ENCODE measurements at places on chromosomes 3 and 15.

- DNase-seq = no peak
These were observed 742 bp downstream of the PLA2G4F start for GRCh38 chr15:42155546-42156242.

DNA sequence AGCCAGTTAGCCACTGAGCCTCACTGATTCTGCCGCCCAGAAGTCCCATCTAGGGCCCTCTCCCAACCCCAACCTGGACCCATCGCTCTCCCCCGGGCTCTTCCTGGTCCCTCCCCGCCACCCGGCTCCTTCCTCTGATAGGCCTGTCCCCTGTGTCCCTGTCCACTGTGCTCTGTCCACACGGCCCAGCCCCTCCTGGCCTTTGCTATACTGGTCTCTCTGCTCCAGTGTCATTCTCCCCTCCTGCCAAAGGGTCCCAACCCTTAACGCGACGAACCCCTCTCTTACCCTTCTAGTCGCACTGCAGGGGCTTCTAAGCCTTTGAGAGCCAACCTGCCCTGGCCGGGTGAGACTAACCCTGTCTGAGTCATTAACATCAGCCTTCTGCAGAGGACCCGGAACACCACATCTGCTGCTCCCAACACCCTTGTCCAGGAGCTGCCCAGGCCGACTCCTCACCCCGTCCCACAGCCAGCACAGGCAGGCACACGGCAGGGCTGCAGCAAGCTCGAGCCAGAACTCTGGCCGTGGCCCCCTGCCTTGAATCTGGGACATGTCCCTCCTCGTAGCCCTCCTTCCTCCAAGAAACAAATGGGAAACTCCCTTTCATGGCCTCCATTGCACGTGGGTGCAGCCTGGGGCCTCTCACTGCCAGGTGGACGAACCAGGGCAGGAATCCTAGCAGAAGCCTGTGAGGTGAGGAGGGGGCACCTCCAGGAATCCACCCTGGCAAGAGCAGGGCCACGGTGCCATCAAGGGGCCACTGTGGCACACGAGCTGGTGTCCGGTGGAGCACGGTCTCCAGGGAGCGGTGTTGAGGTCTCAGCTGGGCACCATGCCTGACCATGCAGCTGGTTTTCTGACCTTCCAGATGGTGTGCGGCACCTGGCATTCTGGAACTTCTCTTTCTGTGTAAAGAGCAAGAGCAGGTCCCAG is 140.9 kb upstream of the IQSEC1 start:
- no peak for DNase-seq

- DNase-seq = no peak
These were observed 2.2 kb downstream of the ALPK3 start for GRCh38 chr15:84819291-84819768.

DNA sequence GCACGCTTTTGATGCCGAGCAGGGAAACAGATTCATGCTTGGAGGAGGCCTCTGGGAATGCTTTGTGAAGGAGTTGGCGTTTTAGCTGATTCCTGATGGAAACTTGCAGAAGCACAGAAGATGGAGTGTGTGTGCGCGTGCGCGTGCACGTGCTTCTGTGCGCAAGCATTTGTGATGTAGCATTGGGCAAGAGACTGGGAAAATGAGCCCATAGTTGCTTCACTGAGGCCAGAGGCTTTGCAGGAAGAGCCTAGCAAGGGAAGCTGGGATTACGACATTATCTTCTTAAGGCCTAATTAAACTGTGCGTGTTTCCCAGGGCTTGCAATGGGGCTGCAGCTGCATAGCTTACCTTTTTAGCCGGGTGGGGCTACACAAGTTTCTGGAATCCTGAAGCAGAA is 18.1 kb upstream of the AGBL1 start:
- DNase-seq = peak; percentile 76

- DNase-seq = peak; percentile 35
These were observed 299.5 kb downstream of the GAP43 start for GRCh38 chr3:115922681-115923347.

DNA sequence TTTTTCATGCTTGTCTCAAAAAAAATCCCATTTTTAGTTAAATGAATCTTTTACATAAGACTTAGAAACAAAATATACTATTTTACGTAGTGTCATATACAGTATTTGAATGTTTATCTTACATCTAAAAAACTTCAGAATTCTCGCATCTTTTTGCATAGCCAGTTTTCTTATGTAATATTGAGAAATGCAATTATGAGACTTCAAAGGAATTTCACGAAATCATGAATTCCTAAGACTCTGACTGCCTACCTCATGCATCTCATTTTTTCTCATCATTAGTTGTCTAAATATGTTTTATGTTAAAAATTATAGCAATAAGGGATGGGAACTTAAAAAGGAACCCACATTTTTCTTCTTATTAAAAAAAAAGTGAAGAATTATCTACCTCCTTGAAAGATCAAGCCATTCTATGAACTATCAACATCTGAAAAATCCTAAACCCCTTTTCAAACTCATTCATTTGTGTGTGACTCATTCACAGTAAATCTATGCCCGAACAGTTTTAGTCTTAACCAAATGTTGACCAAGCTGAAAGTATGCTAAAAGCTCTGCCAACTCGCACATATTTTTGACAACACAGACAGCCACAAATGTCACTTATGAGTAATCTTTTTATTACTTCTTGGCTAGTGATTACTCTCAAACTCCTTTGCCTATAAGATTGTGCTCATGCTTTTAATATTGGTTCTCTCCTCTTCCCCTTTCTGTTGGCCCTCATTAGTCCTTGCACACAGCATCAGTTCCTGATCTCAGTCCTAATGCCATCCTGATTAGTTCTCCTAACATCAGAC is 115.9 kb downstream of the DCLK3 start:
- DNase-seq = no peak

DNA sequence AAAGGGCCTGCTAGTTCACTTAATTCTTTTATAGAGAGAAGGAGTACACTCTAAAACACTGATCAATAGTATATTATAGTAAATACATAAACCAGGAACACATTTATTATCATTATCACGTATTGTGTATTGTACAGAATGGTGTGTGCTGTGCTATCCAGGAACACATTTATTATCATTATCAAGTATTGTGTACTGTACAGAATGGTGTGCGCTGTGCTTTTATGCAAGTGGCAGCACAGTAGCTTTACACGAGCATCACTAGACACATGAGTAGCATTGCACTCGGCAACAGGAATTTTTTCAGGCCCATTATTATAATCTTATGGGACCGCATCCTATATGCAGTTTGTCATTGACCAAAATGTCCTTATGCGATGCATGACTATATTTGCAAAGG is 20.9 kb upstream of the MUC20 start:
- no peak for DNase-seq

GRCh38 chr15:22912256-22912655 is 67.9 kb downstream of the CYFIP1 start:
- DNase-seq = no peak

GRCh38 chr3:52529376-52530333 is 4.0 kb downstream of the NT5DC2 start:
- DNase-seq = no peak

DNA sequence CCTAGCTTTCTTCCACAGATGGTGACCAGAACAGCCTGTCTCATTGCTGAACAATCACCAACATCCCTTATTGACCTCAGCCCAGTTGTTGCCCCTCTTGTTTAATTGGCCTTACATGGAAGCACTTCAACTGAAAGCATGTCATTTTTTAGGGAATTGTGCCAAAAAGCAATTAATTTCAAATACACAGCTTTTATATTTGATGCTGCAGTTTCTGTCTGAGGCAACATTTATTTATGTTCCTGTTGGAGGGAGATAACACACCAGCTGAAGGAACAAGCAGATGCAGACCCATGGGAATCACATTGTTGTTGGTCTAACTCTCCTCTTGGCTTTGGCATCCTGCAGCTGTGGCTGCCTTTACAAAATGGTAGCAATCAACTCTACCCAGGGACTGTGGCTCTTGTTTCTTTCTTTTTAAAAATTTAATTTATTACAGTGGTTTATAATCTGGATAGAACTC is 498.1 kb upstream of the RGMA start:
- DNase-seq = no peak

DNA sequence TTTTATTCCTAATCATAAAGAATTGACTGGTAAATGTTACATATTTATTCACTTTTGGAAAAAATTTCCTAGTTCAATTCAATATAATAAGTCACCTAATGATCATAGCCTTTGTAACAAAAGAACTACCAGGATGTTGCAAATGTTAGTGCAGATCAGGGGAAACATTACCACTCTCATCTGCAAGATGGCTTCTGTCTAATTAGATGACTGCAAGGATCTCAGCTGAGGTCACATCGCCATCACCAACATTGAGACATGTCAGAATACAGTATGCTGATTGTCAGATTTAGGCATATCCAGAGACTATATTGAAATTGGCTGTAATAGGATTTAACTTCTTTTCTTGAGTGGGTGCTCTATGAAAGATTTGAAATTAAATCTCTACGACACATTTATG is 431.4 kb upstream of the AGTR1 start:
- no peak for DNase-seq

- no peak for DNase-seq
These were observed 17.5 kb downstream of the CIDEC start for GRCh38 chr3:9862391-9863057.

DNA sequence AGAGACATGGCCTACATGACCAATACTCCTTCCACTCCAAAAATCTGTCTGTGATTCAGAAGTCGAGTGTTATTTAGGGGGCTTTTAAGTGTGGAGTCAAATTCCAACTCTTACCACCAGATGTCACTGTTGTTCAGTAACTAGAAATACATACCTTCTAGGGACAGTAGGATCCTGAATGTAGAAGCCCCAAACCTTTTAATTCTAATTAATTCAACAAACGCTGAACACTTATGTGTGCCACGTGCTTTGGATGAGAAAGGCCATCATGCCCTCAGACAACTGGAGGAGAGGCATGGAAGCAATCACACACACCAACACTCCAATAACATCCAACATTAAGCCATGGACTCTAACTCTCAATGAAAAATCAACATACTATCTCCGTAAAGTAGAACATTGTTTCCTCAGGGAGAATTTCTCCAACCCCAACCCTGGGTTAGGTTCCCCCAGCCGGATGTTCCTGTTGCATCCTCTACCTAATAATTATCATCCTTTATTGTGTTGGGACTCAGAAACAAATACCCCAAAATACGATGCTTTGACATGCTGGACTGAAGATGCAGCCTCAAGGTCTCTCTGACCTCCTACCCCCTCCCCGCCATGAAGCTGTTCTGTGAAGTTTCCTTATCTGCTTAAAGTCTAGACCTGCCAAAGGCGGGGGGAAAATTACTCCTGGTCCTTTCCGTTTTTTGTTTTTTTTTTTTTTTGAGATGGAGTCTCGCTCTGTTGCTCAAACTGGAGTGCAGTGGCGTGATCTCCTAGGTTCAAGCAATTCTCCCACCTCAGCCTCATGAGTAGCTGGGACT is 8.0 kb upstream of the CCDC13 start:
- no peak for DNase-seq

GRCh38 chr3:38360345-38360744 is 13.8 kb downstream of the XYLB start:
- no peak for DNase-seq

- DNase-seq = no peak
These were observed 168.1 kb upstream of the CD96 start for GRCh38 chr3:111373861-111374260.

DNA sequence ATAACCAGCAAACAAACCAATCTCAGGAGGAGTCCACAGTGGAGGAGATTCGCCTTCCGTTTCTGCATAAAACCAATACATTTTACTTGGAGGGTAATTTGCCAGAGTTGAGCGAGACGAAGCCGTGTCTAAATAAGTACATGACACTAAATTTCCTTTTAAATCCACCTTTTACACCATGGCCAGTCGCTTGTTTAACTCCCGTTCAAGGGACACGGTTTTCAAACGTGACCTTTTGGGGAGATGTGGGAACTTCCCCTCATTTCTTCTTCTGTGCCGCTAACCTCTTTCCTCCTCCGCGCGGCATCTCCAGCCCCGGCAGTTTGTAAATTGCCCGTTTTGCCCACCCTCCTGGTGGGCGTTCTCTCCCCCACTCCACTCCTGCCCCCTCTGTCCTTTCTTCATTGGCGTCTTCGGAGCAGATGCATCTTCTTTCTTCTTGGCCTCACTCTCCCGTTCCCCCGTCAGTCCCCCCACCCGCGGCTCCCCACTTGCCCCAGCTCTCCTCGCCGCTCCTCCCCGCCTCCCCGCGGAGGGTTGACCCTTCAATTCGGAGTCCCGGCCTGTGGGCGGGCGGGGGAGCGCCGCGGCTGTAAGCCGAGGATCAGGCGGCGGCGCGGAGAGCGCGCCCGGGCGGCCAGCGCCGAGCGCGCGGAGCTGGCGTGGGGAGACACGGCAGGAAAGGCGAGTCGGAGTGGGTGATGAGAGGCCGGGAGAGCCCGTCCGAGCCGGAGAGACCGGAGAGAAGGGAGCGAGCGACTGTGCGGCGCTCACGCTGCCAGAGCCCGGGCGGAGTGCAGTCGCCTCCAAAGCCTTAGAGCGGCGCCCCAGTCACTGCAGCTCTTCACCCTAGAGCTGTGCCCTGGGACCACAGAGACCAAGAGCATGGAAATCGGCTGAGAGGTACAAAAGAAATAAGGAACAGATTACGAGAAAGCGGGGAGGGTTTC is at the start of gene NLGN1:
Gene NLGN1 (plus strand): TSS at position 584 of the 950 bp plus-strand sequence.
- peak; percentile 69 for DNase-seq

GRCh38 chr15:68983961-68984481 is 30.5 kb upstream of the NOX5 start:
- no peak for DNase-seq

- DNase-seq = peak; percentile 37
These were observed 28.4 kb upstream of the SMAD6 start for GRCh38 chr15:66673410-66674322.

DNA sequence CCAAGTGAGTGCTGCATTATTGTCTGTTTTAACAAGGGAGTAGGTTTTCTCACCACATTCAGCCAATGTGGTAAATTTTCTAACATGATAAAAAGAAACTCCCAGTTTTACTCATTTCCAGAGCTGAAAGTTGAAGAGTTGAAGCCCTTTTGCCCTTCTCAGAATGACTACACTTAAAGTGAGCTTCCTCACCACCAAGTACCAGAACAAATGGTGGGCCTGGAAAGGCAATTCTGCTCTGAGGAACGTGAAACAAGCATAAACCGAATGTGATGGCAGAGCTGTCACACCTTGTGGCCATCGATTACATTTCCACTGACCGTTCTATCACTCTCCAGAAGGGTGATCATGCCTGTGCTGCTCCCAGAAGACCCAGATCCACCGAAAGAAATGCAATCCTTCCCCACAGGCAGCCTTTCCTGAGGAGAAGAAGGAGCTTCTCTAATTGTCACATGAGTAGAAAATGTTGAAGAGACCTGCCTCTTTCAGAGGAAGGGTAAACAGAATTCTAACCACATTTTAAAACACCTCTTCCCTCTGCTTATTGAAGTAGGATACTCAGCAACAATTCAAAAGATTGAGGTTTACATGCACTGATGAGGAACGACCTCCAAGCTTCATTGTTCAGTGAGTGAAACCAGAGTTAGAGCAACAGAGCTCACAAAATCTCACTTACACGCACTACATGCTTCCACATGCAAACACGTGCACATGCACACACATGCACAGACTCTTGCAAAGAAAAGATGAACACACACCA is 21.4 kb upstream of the CCR9 start:
- DNase-seq = no peak

GRCh38 chr15:89874926-89875564 is 18.7 kb downstream of the AP3S2 start:
- DNase-seq = peak; percentile 84
